H9 (cell line): ENCODE measurements at places on chromosomes 5 and 9.

DNA sequence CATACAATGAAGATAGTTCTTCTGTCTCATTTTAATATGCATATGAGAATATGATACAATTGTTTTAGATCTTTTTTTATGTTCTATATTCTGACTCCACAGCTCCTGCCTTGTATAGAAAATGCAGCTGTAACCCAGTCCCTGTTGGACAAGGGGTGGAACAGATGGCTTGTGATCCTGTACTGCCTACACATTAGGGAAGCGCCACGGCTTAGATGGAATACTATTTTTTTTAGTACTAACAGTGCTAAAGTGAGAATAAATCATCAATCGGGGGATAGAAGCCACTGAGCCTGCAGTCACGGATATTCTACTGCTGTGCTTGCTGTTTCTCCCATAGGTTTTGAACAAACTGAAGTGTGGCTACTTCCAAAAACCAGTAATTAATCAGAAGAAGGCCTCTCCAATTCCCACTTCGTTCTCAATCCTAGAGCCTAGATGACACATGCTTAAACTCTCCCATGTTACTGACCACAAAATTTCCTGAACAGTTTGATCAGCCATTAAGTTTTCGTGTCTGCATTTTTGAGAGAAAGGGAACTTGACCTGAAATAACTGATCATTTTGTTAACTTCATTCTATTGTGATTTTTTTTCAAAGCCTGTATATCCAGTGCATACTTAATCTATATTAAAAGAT lies 150.3 kb downstream of the CDH18 start:
- DNase-seq, result no peak

DNA sequence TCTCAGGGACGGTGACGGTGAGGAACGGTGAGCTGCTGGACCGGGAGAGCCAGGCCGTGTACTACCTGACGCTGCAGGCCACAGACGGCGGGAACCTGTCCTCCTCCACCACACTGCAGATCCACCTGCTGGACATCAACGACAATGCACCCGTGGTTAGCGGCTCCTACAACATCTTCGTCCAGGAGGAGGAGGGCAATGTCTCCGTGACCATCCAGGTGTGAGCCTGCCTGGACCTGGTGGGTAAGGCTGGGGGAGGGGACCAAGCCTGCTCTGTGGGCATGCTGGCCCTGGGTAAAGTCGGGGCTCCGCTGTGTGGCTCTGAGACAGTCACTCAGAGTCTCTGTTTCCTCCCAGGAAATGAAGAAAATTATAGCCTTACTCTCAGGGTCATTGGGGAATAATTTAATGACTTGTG lies 29.3 kb downstream of the CDHR2 start:
- DNase-seq, result peak; percentile 92

GRCh38 chr5:16082982-16083381 lies 96.6 kb downstream of the MARCHF11 start:
- no peak for DNase-seq

- no peak for DNase-seq
These were observed 26.9 kb upstream of the CEP120 start for GRCh38 chr5:123450114-123450513.

- DNase-seq, result no peak
These were observed 8.9 kb upstream of the IL17B start for GRCh38 chr5:149387982-149388381.

- DNase-seq, result no peak
These were observed 18.3 kb downstream of the MRNIP start for GRCh38 chr5:179840321-179840720.

GRCh38 chr5:156716591-156717380 lies 133.3 kb upstream of the PPP1R2B start:
- DNase-seq, result no peak

- DNase-seq, result no peak
These were observed 28.1 kb upstream of the CKMT2 start for GRCh38 chr5:81205058-81205457.

DNA sequence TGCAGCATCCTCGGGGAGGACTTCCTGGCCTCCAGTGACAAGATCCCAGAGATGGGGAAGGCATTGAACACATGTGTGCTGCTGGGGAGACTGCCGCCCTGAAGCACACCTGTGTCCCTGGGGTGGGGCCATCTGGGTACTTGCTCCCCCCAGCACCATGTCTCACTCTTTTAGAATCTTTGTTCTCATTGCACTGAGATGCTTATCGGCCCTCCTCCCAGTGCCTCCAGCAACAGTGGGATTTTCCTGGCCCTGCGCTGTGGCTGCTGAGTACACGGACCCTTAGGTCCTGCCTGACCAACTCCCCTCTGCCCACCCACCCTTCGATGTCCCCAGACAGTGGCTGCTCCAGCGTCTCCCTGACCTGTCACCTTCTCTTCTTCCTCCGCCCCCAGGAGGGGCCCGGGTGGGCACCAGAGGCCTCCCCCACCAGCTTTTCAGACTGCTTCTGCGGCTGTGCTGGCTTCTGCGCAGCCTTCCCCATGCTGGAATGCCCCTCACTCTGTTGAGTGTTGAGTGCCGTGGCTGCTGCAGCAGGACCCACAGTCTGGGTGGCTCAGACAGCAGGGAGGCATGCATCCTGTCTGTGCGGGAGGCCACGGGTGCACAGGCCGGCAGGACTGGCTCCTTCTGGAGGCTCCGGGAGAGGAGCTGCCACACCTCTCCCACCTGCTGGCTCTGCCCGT lies 145.9 kb upstream of the IRX2 start:
- peak; percentile 25 for DNase-seq

GRCh38 chr9:120434532-120434931 lies 145.4 kb downstream of the CDK5RAP2 start:
- DNase-seq, result no peak

DNA sequence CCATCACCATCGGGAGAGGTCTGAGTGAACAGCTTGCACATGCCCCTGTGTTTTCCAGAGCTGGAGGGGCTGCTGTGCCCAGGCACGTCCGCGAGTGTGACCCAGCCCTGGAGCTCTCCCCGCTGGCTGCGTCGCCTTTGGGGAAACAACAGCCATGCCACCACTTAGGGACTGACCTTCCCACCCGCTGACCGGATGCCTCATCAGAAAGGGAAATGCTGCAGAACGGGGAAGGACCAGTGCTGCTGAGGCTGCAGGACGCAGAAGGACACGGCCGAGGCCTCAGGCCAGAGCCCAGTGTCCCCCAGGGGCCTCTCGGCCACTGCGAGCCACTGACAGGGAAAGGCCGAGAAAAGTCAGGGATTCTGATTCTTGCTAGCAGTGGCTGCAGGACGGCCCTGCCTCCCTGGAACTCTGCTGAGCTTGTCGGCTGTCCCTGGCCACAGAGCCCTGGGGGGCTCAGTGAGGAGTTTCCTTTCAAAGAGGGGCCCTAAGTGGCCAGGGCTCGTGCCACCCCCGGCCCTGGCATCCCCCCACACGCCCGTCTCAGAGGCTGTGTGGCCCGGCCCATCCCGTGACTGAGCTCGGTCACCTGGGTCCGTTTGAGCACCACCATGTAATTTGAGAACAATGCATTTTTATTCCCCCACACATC lies 130.8 kb downstream of the ZNF354C start:
- DNase-seq, result no peak
